ENCODE measurements at places on chromosomes 16 and 17.
A peak's percentile ranks its signal among the peaks of the same experiment; 100 is the strongest.

- DNase-seq, result no peak
Observed at GRCh38 chr16:35751191-35751941, 2292.0 kb downstream of the TP53TG3F start.

DNA sequence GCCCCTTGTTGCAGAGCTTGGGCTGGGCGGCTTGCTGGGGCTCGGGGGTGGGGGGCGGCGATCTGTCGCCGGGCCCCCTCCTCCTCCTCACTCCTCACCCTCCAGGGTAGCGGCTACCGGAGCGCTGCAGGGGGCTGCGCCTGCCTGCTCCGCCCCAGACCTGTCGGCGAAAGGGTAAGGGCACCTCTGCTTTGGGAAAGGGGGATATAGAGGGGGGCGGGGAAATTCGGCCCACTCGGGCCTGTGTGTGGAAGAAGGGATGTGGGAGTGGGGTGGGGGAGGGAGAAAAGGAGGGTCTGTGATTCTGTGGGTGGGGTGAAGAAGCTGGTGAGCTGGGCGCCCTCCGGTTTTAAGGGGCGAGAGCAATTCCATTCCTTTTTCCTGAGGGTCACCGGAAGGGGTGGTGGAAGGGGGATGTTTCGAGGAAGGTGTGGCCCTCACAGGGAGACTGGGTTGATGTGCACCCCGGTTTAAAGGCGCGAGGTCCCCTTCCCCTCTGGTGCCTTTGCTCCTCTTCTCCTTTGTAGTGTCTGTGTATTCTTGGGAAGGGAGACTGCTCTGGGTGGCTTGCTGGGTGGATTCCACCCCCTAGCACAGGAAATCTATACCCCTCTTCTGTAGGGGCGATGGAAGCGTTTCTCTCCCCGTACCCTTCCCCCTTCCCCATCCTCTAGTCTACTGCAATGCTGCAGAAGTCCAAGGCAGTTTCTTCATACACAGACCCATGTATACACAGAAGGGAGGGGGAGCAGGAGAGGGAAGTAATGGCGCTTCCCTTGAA lies 878 bp downstream of the TAOK1 start:
- DNase-seq, result peak; percentile 4

DNA sequence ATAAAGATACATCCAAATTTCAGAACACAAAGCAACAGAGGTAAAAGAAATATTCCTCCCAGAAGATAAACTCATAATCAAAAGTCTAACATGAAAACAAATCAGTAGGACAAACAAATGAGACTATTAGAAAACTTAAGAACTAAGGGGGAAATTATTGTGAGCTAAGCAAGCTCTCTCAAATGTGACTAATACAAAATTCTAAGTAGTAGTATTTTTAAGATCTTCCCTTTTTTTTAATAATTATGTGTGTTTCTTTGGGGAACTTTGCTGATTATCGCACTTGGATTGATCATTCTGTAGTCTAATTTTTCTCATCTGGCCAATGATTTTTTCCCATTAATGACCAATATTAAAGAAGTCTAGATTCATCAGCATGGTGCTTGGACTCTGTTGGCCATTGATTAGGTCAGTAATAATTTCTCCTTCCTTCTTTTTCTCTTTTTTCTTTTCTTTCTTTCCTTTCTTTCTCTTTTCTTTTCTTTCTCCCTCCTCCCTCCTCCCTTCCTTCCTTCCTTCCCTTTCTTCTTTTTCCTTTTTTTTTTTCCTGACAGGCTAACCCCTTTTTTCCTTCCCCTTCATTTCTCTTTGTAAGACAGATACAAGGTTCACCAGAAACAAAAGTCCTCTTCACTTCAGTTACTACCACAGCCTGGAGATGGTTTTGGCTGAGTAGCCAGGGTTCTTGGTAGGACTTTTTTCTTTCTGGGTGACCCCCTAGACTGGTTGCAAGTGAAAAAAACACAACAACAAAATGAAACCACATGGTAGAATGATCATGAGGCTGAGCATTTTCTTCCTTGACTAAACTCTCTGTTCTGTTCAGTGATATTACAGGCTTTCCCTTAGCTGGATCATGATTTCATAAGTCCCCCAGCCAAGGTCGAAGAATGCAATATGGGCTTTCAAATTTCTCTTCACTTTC lies 2.9 kb upstream of the ABCA6 start:
- DNase-seq, result no peak

GRCh38 chr16:75997606-75998005 lies 271.3 kb upstream of the CPHXL start:
- DNase-seq, result no peak

Measured in activated CD4-positive, alpha-beta T cell treated with anti-CD3 and anti-CD28 coated beads for 48 hours (primary cell).